ENCODE measurements at places on chromosomes 2 and 18.

- DNase-seq = no peak
These were observed 42.9 kb upstream of the EML6 start for GRCh38 chr2:54680397-54681041.

DNA sequence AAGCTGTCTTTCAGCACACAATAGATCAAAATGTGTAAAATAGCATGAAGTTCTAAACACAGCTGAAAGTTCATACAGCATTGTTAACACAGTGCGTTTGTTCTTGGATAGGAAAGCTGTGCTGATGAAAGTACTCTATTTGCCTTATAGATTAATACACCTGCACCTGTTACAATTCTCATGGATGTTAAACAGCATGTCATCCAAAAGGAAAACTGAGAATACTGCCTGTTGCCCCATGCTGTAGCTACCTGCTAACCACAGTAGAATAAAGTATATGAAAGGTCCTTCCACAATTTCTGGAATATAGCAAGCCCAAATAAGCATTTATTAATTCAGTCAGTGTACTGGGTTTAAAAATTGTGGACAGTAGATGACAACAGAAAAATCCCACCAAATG is 166.7 kb upstream of the DTNA start:
- no peak for DNase-seq

GRCh38 chr2:226135861-226136548 is 663.6 kb downstream of the IRS1 start:
- DNase-seq = no peak

DNA sequence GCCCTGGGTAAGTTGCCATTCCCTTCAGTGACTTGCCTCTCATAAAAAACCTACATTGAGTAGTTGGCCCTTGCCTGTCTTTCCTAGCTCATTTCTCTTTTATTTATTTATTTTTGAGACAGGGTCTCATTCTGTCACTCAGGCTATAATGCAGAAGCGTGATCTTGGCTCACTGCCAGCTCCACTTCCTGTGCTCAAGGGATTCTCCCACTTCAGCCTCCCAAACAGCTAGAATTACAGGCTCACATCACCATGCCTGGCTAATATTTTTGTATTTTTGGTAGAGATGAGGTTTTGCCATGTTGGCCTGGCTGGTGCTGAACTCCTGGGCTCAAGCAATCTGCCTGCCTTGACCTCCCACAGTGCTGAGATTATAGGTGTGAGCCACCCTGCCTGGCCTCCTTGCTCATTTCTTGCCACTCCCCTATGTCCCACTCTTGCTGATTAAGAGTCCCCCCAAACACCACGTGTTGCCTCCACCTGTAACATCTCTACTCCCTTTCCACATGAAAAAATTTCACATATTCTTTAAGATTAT is 12.6 kb downstream of the EVA1A start:
- no peak for DNase-seq

GRCh38 chr2:41663056-41663455 is 384.8 kb upstream of the PKDCC start:
- DNase-seq = no peak

- no peak for DNase-seq
These were observed 381.0 kb downstream of the MEIS1 start for GRCh38 chr2:66815886-66816285.

DNA sequence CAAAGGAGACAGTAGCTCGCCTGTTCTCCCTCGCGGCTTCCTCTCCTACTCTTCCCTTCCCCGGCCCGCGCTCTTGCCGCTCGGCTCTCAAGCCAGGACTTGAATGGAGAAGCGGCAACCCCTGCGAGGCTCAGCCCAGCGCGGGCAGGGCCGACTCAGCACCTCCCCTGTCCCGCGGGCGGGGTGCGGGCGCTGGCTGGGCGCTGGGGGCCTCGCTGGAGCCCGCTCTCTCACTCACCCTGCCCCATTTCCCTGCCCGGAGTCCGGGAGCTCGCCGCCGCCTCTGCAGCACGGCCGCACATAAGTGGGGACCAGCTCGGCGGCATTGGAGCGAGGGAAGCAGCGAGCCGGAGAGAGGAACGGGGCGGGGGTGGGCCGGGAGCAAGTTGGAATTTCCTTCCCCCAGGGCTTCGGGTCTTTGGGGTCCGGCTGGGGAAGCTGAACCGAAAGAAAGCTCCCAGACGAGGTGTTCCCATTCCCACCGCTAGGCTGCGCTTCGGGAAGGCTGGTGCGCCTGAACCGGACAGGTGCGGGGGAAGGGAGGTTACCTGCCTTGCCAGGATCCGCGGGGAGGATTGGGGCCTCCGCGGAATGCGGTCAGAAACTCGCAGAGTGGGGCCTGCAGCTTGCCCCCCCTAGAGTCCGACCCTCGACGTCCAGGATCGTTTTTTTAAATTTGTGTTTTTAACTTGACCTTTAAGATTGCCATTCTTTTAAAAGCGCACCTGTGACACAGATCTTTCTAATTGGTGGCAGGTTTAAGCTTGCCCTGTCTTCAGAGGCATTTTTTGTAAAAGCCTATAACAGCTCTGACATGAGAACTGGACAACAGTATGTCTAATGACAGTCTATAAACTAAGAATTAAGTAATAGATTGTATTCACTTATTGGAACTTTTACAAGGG is at the start of gene COBLL1:
Gene COBLL1, minus strand, starts transcription at position 105 of the 905 bp plus-strand sequence. CDS start 627 bp downstream, outside the sequence.
- DNase-seq = peak; percentile 40

DNA sequence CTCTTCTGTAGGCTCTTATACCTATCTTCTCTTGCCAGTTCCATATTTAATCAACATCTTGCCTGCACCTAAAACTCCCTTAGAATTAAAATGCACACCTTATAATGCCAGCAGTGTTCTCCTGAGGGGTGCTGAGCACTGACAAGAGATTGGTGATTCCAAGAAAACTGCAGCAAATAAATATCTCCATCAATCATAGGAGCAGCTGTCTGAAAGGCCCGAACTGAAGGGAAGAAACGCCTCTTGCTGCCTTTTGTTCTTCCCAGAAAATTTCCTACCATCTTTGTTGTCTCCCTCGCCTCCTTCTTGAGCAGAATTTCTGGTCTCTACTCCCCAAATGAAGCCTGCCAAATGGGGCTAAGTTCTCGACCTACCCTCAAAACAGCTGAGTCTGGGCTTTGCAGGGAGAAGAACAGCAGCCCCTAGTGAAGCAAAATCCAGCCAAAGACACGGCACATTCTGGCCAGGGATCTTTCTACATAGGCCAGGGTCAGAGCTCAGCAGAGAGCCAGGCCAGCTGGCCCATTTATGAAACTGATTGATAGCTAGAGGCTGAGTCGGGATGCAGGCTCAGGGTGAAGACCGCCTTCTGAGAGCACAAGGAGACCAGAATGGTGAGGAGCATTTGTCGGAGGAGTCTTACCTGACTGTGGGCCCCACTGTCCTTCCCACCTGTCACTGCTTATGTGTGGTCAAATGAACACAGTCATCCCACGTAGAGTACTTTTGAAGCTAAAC is 20.4 kb upstream of the TMEM247 start:
- DNase-seq = no peak

GRCh38 chr18:77052983-77053309 is 79.6 kb downstream of the MBP start:
- DNase-seq = peak; percentile 55

- DNase-seq = no peak
These were observed 63.6 kb downstream of the HNRNPLL start for GRCh38 chr2:38539086-38539485.

- no peak for DNase-seq
These were observed 49.5 kb upstream of the KIDINS220 start for GRCh38 chr2:8886876-8887275.

DNA sequence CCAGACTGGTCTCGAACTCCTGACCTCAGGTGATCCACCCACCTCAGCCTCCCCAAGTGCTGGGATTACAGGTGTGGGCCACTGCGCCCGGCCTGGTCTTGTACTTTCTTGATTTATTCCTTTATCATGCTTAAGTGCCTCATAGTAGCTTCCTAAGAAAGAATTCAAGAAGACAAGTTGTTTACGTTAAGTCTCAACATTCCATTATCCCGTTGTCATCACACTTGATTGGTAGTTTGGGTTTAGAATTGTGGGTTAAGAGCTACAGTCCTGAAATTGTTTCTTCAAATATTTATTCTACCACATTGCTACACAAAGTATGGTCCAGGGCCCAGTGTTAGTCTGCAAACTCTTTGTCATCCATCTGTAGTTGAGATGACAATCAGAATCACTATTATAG is 194.0 kb downstream of the VWC2L start:
- no peak for DNase-seq

GRCh38 chr18:64620971-64621560 is 472.2 kb upstream of the LINC00305 start:
- no peak for DNase-seq

DNA sequence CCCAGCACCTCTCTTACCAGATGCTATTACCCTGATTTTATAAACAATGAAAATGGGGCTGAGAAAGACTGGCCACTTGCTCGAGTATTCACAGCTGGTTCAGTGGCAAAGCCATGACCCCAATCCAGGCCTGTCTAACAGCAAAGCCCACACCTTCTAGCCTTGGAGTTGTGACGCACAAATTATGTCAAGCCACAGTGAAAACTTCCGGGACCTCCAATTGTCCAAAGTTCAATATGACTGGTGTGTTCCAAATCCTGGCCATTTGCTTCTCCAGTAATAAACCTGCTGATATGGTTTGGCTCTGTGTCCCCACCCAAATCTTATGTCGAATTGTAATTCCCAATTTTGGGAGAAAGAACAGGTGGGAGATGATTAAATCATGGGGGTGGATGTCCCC is 64.7 kb upstream of the RIOK3 start:
- no peak for DNase-seq

GRCh38 chr2:58130238-58130637 is 83.6 kb downstream of the VRK2 start:
- DNase-seq = no peak

DNA sequence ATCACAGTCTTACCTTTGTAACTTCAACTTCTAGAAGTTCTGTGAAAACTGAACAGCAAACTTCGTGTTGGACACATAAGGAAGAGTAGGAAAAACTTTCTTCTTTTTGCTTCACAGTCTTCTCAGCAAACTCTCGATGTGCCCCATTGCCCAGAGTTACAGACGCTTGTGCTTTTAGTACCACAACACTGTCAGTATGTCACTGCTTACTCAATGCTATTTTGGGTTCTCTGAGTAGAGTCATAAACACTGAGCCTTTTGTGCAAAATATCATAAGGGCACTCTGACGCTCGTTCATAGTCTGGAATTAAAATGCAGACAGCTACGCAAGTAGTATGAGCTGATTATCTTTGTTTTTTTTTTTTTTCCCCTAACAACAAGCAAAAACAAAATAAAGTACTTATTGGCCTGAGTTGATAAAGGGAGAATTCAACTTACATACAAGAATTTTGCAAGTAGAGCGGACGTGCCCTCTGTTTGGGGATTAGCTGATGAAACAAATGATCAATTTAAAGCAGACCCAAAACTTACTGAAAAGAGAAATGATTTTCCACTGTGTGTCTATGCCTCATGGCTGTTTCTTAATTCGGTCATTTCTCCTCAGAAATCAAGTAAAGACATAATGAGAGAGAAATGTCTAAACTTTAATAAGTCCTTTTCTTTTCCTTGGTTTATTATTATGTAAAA is at the start of gene CDH19:
Gene CDH19, minus strand, starts transcription at position 150 of the 687 bp plus-strand sequence. CDS start 31,886 bp downstream, outside the sequence.
- DNase-seq = no peak

DNA sequence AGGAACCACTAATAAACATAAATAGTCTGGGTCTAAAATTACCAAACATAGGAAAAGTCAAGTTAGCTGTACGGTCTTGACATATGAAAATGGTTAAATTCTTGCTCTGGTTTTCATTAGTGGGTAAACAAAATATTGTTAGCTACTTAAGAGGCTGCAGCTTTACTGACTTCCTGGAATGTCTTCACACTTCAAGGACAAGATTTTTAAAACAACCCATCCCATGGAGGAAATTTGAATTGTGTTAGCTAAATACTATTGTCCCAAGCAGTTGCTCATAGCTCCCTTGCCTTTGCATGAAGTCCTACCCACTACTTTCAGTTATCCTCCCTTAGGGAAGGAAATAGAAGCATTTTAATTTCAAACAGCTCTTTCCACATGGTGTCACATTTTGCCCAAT is 128.5 kb downstream of the EPHA4 start:
- DNase-seq = no peak

DNA sequence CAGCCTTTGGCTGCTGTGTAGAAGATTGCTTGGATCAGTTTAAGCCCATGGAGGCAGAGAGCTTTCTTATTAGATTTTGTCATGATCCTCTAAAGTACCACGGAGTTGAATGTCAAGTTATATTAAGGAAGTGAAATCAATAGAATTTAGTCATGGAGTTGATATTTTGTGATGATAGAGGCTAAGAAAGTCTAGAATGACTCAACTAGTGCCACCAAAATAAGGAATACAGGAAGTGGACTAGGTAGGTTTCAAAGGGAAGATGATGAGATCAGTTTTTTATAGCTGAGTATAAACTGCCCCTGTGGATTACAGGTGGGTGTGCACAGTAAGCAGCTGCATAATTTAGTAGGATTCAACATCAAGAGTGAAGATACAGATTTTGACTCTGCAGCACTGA is 25.2 kb downstream of the FBXO36 start:
- DNase-seq = no peak

DNA sequence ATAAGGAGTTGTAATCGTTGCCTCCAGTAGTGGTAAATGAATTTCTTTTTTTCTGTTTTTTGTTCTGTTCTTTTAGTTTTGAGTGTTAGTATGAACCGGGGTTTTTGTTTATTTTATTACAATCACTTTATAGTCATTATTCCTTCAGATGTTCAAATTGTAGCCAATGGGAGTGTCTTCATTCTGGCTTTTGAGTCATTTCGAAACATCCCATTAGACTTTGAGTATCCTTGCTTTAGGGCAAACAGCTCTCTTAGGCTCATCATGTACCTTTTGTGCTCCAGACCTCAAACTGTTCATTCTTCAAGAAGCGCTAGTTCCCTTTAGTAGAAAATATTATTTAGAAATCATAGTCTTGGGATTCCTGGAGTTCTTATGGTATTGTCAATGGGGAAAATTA is 54.2 kb upstream of the PAX3 start:
- DNase-seq = no peak

GRCh38 chr2:16303273-16303577 is 362.4 kb downstream of the CYRIA start:
- no peak for DNase-seq

- DNase-seq = peak; percentile 19
These were observed 2.1 kb upstream of the CHCHD5 start for GRCh38 chr2:112582314-112582746.
